T-helper 22 cell (primary cell): ENCODE measurements at places on chromosomes 2 and 18.

DNA sequence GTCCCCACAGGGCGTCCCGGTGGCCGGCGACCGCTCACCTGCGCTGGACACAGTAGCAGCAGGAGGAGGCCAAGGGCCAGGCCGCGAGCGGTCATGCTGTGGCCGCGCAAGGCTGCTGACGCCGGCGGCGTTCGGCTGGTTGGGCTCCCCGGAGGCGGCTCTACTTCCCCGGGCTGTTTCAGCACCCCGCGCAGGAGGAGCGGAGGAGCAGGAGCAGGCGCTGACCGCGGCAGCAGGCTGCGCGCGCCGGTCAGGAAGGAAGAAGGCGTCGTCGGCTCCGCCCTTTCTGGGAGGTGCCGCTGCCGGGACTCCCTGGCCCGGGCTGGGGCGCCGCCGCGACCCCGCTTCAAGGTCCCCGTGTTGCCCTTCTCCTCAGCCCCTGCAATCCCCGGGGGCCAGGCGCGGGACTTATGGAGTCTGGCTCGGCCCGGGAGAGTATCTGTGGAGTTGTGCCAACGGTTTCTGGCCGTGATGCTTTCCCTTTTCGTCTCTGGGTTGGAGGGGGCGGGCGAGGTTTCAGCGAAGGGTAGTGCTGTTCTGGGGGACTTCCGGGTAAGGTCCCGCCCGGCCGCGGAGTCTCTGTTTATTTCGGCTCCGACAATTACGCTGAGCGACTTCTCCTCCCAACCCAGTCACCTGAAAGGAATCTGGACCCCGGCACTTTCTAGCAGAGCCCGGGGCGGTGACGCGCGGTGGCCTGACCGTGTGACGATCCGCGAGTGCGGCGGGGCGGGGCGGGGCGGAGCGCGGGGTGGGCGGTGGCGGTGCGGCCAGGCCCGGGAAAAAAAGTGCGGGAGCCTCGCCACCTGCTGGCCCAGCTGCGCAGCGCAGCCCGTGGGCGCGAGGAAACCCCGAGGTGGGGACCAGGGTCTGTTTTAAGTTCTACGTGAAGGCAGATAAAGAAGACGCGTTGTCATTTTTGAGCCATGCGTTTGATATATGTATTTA is at the start of gene NPC1:
TSS of gene NPC1 (minus strand) at position 258 of the 948 bp plus-strand sequence. CDS start at position 95, 163 bp downstream.
- peak; percentile 86 for DNase-seq

- no peak for DNase-seq
Observed at GRCh38 chr2:98514879-98515249, 70.2 kb downstream of the INPP4A start.

DNA sequence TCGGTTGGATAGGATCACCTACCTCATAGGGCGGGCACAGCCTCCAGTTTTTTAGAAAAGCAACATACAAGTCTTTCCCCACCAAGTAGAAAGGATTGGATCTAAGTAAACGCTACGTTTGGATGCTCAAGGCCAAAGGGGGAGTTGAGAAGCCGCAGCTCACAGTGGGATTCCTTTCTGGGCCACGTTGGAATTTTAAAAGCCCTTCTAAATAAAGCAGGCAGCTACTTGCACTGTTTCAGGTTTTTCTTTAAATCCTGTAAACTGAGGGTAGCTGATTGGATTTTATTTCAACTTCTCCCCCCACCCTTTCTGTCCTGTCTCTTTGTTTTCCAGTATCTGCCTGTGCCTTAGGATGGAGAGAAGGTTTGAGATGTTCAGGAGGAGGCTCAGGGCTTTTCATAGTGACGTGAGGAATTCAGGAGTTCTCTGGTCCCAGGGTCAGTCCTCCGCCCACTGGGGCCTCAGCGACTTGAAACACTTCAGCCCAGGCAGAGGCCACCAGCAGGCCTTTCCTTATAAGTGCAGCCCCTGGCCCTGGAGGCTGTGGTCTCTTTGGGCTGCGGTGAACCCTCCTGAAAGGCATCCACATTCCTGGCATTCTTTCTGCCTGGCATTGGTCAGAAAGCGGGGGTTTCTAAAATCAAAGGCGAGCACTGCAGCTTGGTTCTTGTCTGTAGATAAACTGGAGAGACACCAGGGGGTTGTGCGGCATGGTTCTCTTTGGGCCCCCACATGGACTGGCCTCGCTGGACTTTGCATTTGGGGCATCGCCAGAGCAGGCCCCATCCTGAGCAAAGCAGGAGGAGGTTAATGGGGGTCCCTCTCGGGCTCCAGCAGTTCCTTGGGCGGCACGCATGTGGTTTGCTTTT is 44.5 kb downstream of the SH3BP4 start:
- no peak for DNase-seq

DNA sequence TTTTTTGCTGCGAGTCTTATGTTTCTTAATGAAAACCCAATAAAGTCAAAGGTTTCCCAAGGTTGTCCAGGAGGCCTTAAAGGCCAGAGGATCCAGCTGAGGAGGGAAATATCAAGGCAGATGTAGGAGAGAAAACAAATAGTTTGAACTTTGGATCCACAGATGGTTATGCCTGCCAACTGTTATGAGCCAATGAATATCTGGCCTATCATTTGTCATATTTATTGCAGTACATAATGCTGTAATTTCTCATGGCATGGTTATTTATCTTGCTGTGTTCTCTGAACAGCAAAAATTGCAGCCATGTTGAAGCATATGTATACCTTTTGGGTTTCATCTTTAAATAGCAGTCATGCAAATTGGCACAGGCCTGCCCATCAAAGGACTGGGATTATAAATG is 38.2 kb upstream of the CAVIN2 start:
- DNase-seq = no peak

- DNase-seq = no peak
Observed at GRCh38 chr2:230735884-230736283, 23.2 kb downstream of the CAB39 start.

DNA sequence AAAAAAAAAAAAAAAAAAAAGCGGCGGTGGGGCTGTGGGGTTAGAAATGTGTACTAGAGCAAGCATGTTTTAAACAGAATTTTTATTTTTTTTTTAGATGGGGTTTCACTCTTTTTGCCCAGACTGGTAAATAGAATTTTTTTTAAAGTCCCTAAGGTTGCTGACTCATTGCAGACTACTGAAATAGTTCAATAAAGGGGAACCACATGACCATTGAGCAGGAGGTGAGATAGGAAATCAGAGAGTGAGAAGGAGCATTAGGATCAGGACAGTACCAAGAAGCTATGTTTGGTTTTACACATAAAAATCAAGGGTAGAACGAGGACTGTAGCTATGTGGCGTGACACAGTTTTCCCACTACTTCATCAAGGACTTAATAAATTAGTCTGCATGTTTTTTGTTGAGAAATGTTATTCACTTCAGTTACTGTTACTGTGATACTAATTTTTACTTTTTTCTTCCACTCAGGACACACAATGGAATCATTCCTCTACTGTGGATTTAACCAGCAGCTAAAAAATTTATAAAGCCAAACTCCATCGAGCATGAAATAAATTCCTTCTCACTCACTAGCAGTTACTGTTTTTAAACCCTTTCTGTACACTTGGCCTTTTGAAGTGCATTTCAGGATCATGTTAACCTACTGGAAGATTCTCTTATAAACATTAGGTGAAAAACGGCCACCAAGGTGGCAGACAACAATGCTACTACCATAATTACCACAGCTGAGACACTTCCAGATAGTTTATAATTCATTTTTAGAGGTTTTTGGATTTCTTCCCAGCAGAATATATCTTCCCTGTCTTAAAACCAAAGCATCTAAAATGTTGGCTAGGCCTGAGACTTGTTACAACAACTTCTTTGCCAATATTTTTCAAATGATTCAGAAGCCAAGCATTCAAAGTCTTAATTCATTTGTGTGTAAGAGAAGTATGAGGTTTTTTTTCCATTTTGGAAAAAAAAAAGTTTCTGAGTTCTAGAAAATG is 33.2 kb downstream of the LAMA1 start:
- DNase-seq = no peak

DNA sequence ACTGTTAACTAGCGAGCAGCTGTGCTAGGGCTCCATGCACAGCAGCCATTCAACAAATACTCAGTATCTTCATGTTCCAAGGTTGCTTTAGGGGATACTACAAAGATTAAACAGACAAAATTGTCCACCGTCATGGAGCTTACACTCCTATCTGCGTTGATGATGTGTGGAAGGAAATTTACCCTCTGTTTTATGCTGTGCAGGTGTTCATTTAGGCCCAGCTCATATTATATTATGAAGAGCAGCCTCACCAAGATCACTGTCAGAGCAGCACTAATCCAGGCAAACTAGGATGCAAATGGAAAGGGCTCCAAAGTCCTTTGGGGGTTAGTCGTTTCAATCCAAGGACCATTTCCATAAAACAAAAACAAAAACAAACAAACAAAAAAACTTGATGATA is 13.4 kb upstream of the WIPF1 start:
- DNase-seq = no peak

DNA sequence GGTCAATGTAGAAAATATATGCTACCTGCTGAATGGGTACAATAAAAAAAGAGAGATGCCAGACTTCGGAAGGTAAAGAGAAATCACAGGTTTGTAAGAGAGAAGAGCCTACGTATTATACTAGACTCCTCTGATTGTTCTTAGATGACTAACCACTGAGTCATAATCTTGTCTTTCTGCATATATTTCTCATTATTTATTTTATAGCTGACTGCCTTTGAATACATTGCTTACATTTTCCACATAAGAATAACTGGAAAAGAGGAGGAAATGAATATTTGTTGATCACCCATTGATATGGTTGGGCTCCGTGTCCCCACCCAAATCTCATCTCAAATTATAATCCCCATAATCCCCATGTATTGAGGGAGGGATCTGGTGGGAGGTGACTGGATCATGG is 90.3 kb upstream of the RAB27B start:
- no peak for DNase-seq

DNA sequence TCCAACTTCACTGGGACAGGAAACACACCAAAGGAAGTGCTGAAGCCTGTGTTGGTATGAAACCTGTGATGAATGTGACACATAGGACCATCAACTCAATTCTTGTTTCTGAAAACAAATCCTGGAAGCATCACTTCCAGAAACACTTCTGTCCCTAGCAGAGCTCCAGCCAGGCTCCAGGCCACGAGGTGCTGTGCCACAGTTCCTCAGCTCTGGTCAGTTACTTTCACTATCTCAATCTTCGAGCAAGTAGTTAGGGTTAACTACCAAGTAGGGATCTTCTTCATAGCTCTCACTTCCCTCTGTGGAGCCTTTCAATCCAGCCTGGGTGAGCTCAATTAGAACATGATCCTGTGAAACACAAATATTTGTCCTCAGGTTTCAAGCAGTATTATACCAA is 3.6 kb upstream of the LCT start:
- no peak for DNase-seq

DNA sequence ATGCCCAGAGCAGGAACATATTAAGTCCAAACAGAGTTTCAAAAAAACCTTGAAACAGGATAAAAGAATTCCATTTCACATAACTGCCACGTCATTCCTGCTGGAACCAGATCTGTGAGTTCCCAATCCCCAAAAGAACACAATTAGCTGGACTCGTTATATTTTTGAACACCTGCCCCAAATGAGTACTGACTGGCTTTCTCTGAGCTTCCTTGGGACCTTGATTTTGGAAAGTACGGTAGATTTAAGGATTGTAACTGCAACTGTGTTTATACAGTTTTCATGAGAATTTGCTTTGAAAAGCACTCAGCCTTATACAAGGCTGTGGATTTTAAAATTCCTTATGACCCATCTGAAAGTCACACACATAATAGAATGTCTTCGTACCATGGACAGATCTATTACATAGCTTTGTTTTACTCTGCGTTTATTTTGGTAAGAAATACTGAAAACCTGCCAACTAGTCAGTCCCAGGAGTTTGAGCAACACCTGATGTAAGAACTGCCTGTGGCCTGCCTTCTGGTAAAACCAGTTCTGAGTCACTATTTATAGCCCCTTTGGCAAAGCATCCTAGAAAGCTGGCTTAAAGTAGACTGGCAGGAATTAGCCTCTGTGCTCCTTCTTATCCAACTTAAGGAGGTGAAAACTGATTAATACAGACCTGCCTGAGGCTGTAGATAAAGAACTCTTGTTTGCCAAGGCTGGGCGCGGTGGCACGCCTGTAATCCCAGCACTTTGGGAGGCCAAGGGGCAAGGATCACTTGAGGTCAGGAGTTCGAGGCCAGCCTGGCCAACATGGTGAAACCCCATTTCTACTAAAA is 48.1 kb downstream of the MERTK start:
- no peak for DNase-seq

DNA sequence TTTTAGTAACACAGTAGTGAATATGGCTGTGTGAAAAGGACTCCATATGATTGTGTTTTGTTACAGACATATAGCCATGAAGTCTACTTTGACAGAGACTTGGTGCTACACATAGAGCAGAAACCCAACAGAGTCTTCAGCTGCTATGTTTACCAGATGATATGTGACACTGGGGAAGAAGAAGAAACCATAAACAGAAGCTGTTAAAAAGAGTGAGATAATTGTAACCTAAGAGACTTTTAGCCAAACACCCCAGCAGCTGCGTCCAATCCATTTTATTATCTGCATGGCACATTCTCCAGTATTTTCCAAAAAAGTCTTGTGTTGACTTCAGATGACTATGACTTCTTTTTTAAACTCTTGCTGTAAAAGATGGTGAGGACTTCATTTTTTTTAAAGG is 41.4 kb upstream of the CYBRD1 start:
- DNase-seq = no peak

GRCh38 chr18:59484131-59484530 is 125.1 kb upstream of the LMAN1 start:
- no peak for DNase-seq

DNA sequence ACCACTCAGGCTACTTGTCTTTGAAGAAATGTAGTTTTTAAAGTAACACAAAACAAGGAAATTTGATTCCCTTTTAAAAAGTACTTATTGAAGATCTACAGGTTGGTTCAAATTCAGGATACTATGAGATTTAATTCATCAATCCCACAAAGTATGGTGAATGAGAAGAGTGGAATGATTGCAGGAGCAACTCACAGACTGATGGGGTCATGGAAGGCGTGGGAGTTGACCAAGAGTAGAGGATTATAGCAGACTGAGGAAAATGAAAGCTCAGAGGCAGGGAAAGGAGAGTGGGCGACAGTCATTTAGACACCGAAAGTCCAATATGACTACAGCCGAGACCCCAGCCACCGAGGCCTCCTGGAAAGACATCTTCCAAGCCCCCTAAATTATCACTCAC is 12.5 kb upstream of the DAPL1 start:
- no peak for DNase-seq

- no peak for DNase-seq
Observed at GRCh38 chr2:60961457-60961856, 56.1 kb upstream of the PEX13 start.

DNA sequence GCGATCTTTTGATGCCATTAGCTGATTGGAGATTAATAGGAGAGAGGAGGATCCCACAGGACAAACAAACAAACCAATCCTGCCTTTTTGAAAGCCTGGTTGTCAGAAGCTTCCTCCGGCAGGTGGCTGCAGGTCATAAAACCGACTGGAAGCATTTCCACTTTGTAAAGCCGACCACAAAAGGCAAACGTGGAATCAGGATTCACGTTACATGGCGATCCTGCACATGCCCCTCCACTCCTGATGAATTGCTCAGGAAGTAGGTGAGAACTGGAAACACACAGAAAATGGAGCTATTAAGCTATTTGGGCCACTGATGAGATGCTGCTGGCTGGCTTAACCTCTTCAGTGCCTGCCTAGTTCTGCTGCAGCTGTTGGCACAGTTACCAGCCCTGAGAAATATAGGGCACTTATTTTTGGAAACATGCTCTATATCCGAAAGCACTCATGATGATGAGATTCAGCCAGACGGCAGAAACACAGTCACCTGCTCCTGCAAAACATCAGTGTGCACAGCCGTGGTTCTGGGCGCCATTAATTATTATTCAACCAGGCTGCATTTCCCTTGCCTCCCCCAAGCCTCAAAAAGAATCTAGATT is 110.3 kb upstream of the ST6GAL2 start:
- no peak for DNase-seq

- DNase-seq = no peak
Observed at GRCh38 chr2:12399240-12399639, 317.5 kb upstream of the TRIB2 start.

- no peak for DNase-seq
Observed at GRCh38 chr2:222912776-222913175, 51.9 kb downstream of the ACSL3 start.
